ENCODE measurements at places on chromosomes 16 and 17.

- DNase-seq, result no peak
Measured at GRCh38 chr17:1606352-1606985, 22.2 kb downstream of the SLC43A2 start.

GRCh38 chr17:81794509-81794908 is 9.4 kb upstream of the GCGR start:
- no peak for DNase-seq

GRCh38 chr16:78452025-78452555 is 352.6 kb downstream of the WWOX start:
- DNase-seq, result no peak

GRCh38 chr17:3602499-3602898 is 6.7 kb downstream of the TRPV1 start:
- DNase-seq, result no peak

GRCh38 chr17:81832608-81833159 is 407 bp downstream of the MCRIP1 start:
- no peak for DNase-seq

DNA sequence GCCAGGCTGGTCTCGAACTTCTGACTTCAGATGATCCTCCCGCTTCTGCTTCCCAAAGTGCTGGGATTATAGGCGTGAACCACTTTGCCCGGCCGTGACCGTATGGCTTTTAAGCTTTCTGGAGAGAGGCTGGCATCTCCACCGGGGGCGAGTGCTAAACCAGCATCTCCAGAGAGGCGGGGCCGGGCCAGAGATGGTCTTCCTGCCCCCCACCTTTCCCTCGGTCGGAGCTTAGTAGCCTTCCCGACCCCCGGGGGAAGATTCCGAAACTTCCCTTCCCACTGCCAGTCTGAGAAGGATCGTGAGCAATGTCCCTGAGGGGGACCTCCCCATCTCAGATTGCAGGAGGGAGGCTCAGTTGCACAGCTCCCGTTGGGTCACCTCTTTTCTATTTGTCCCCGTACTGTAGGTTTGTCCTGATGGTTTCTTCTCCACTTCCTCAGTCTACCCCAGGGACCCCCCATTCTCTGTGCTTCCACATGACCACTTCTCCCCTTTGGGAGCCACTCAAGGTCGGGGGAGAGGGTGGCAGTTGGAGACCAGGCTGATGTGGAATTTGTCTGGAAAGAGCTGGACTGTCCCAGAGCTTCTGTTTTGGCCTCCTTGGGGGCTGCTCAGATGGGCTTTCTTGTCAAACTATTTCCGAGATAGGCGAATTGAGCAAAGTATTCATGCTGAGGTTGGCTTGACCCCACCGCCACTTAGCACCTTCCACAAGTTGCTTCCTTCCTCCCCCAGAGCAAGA is 18.2 kb downstream of the IGF2BP1 start:
- no peak for DNase-seq

DNA sequence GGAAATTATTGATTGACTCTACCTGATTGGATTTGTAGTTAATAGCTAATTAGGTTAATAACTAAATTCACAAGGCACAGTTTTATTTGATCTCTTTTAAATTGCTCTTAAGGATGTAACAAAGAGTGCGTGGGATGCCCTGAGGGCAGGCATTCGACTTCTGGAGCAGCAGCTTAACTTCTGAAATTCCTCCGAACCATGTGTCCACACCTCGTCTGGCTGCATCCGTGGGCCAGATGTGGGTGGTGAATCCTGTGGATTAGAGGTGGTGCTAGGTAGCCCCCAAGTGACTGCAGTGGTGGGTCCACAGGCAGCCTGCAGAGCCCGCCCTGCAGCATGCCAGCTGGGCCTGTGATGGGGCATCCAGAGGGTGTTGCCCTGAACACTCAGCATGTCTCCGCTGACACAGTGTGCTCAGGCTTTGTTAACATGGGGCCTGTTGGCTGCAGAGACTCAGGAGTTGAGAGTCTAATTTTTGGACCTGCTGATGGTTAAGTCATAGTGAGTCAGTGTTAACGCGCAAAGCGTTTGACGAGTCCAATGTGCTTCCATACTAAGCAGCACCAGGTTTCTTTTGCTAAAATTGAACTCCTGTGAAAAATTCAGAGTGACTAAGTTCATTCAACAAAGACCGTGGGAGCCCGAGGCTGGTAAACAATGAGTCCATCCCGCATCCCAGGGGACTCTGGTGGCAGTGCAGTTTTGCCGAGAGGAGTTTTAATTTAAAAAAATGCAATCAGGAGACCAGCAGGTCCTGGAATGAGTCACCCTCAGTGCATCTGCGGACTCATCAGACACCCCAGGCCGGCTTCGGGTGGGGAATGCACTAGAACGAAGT is 3.8 kb upstream of the NPB start:
- DNase-seq, result no peak

DNA sequence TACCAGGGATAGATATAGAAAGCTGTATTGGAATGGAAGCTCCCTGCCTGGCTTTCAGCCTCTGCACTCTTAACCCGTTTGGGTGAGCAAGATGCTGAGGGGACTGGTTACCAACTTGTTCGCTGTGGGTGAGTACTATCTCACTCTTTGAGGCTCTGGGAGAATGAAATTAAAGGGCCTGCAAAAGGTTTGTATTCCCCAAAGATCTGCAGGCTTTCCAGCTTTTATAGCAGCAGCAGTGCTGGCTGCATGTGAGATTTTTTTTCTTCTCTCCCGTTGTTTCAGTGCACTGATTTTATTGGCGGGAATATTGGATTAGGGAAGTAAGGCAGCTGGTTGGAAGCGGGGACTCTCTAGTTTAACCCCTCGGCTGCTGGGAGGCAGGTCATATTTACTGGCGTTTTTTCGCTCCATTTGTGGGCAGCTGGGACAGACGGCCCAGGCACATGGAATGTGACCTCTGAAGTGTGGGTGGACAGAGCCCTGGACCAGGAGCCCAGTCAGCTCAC is 30.9 kb downstream of the C17orf75 start:
- no peak for DNase-seq

DNA sequence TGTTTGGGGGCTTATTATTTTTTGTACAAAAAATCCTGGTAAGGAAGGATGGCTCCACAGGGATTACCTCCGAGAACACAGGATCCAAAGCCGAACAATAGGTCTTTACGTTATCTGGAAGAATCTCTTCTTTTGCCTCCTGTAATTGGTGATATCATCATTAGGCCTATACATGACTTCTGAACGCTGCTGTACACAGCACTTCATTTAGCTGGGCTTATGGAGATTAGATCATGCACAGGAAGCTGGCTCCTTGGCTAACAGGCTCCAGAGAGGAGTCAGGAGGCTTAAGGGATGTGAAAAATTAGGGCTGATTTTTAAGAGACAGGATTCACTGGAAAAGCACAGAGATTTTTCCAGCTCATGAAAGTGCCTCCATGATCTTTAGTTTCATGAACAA is 54.7 kb downstream of the TANGO6 start:
- DNase-seq, result no peak

GRCh38 chr17:35448214-35448898 is at the start of gene SLFN13:
Gene SLFN13, minus strand, starts transcription at chr17:35448766. Its CDS starts 3,086 bp downstream, at chr17:35445680.
- DNase-seq, result peak; percentile 66

GRCh38 chr16:74439685-74440084 is 18.4 kb upstream of the CLEC18B start:
- DNase-seq, result no peak

- no peak for DNase-seq
Measured at GRCh38 chr17:67435122-67435521, 58.0 kb downstream of the PITPNC1 start.

DNA sequence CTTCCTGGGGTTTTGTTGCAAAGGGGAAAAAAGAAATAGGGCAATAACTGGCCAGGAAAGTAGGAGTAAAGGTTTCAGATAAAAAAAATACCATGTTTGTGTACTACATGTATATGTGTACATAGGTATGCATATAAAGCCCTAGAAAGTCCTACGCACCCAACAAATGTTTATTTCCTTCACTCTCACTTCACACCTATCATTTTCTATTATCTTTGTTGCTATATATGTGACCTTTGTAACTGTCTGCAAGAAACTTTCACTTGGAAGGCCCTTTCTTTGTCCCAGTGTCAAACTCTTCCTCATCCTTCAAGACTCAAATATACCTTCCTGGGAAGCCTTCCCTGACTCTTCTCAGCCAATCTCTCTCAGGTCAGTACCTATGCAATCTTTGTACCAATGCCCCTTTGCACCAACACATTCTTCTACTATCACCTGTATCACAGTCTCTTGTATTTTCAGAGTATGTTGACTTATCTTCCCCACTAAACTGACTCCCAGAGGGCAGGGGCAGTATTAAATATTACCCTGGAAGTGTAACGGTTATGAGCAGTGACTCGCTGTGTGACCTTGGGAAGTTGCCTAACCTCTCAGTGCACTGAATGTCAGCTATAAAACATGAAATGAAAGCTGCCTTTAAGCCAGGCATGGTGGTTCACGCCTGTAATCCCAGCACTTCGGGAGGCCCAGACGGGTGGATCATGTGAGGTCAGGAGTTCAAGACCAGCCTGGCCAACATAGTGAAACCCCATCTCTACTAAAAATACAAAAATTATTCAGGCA is 6.5 kb downstream of the XPO6 start:
- DNase-seq, result no peak

DNA sequence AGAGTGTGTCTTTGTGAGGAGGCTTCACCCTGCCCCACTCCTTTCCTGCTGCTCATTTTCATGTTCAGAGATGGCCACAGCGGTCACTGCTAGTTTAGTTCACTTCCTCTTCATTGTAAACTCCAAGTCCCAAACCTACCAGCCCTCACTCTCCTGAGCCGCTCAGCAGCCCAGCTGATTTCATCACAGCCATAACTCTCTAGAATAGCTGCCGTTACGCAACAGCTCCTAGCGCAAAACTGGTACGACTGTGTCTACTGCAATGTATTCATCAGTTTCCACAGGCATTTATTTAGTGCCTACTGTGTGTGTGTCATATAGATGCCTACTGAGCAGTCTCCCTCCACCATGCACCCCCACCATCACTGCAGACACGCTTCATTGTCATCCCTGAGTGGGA is 233.5 kb upstream of the RPL38 start:
- DNase-seq, result no peak

GRCh38 chr16:83689385-83689831 is 118.4 kb upstream of the HSBP1 start:
- DNase-seq, result no peak

- DNase-seq, result peak; percentile 74
Measured at GRCh38 chr17:38613981-38614779, 8.4 kb upstream of the SRCIN1 start.

DNA sequence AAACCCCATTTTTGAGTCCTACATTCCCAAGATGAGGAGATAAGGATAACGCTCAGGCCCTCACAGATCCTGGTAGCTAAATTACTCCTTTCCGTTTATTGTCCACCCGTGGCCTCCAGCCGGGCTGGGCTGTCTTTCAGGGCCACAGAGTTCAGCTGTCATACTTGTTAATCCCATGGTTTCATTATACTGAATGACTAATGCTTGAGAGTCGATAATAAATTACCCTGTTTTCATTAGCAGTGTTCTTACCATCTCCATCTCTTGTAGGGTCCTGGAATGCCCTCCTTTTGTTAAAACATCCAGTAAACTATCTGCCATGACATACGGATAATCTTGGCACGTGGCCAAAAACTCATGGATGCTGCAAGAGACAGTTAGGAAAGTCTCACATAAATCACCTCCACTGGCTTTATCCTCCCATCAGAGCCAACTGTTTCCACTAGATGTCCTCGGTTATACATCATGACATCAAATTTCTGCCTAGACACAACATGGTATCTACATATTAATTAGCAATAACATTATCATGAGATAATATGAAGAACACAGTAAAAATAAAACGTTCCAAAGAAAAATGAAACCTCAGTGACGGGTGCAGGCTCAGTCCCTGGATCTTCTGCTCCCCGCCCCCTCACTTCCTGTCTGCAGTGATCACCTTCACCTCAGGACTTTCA is 45.3 kb downstream of the BRD7 start:
- DNase-seq, result no peak

- DNase-seq, result no peak
Measured at GRCh38 chr16:86512860-86513470, 2.6 kb downstream of the FOXF1 start.

- peak; percentile 19 for DNase-seq
Measured at GRCh38 chr17:57671667-57672632, 73.1 kb downstream of the CCDC182 start.

GRCh38 chr17:79670537-79671084 is 59.8 kb upstream of the RBFOX3 start:
- DNase-seq, result no peak

Data from NCI-H2029 treated with DMSO at 0.1 percent for 48 hours (cell line).